ENCODE measurements at places on chromosomes 5 and 9. TPM values are rescaled to one million over a fixed set of nuclear protein-coding genes. Genes with fewer than 3 reads are reported as not detected.
A peak's percentile ranks its signal among the peaks of the same experiment; 100 is the strongest.

The SLC25A48 gene
- total RNA-seq = not detected

The NUTM2G gene
- total RNA-seq = not detected

The SLC1A1 gene
- total RNA-seq = 47.6 TPM

The PFDN1 gene
- total RNA-seq = 95.8 TPM

The GPR151 gene
- not detected for total RNA-seq

The OTULINL gene
- total RNA-seq = not detected

The CCNJL gene
- not detected for total RNA-seq

The SHLD3 gene
- total RNA-seq = 1.2 TPM

DNA sequence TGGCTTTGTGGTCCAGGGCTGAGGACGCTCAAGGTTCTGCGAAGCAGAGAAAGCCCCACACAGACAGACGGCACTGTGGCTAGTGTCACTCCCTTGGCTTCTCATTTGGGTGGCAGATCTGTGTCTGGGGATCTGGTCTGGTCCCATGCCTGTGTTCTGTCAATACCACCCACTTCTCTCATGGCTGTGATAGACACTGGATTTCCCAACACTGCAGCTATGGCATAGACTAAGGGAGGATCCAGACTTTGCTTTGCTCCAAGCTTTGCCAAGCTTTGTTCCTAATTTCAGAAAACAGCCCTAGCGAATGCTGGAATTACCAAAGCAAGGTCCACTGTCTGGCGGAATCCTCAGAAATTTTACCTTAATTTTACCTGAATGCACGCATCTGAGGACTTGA is 62.1 kb downstream of the GADD45G start:
- no peak for DNase-seq

- peak; percentile 78 for DNase-seq
Measured at GRCh38 chr9:127121628-127122175, 733 bp downstream of the ANGPTL2 start.

- peak; percentile 40 for DNase-seq
Measured at GRCh38 chr9:17799369-17799768, 220.5 kb downstream of the SH3GL2 start.

GRCh38 chr5:34007201-34007620 is 639 bp downstream of the AMACR start:
- peak; percentile 50 for DNase-seq

GRCh38 chr9:87683751-87684626 is 41.9 kb upstream of the CTSL start:
- DNase-seq = no peak

GRCh38 chr5:149452007-149452664 is 73.0 kb upstream of the IL17B start:
- DNase-seq = peak; percentile 43

DNA sequence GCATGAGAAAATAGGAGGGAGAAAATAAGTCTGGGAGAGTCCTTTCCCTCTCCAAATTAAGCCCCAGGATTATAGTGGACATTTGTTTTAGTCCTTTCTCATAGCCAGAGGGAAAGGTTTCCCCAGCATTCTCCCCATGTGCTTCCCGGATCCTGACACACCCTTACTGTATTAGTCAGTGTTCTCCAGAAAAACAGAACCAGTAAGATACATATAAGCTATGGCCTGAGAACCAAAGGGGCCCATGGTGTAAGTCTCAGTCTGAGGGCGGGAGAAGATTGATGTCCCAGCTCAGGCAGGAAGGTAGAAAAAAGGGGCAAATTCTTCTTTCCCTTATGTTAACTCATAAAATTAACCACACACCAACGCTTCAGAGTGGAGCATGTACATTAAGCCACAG is 25.6 kb upstream of the SPATA31D4 start:
- DNase-seq = peak; percentile 68

DNA sequence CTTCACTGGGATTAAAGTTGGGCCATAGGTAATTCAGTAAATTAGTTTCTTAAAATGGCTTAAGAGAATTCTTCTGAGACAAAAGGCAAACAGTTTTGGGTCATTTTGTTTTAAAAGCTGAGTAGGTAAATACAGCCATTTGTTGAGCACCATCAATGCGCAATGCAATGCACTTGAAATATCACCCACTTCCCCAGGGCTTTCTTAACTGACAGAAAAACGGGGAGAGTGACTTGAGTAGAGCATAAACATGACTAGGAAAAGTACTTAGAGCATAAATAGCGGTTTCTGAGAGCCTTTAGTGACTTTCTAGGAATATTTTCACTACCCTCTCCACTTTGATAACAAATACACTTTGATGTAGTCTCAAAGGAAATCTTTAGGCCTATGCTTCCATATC is 27.2 kb downstream of the MLANA start:
- no peak for DNase-seq

DNA sequence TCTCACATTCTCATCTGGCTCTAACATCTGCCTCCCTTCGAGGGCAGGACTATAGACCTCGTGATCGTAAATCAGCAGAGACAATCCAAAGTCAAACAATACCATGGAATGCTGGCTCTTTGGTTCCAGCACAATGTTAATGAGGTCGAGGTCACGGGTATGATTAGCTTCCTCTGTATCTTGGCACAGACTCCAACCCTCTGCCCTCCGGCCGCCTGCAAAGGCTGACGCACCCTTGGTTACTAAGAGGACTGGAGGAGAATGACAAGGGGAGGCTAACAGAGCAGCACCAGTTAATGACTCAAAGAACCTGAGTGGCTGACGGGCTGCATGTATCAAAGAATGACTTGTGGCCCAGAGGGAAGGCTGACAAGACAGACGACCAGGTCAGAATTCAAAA is 10.1 kb downstream of the LHFPL2 start:
- peak; percentile 99 for DNase-seq

DNA sequence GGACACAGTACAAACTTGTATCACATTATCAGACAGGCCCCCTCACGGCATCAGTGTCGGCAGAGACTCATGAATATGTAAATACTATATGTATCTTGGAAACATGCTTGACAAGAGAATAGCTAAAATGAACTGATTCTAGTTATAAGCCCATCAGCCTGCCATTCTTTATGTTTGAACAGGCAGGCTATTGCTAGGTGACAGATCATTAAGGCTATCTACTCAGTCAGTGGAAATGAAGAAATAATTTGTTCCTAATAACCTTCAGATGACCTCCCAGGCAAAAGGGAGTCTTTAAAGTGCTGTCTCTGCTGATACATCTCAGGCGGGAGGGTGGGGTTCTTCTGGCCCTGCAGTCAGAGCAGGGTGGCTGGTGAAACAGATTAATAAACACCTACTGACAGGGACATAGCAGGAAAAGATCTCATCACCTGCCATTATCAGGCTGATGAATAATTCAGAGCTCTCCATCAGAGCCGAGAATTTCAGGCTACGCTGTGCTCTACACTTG is 394.2 kb downstream of the RASEF start:
- DNase-seq = no peak

GRCh38 chr5:124718380-124718789 is 28.1 kb downstream of the ZNF608 start:
- DNase-seq = peak; percentile 13

DNA sequence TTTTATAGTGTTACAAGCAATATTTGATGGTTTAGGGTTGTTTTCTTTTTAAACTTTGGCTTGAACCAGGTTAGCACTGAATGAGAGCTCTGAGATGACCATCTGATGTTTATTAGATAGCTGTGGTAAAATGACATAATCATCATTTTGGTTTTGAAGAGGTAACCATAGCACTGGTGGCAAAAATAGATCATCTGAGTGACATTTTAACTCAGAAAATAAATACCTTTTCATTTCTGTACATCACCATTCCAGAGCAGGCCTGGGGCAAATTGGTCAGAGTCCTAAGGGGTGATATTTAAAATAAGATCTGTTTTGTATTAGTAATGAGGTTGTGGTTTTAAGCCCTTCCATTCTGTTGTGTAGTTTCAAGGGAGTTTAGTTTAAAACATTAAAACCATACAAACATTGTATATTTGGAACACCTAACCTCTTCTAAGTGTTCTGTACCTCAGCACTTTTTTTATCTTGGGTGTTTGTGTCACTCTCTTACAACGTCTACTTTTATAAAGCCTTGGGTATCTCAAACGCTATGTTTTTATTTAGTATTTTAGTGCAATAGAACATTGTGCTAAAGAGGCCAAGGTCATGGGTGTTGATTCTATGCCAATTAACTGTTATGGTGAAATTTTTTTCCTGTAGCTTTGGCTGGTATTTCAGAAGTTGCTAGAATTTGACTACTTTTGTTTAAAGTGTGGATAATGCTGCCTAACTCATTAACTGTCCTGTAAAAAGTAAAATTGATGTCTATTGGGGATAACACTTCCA is 166.1 kb downstream of the CD180 start:
- DNase-seq = peak; percentile 64

DNA sequence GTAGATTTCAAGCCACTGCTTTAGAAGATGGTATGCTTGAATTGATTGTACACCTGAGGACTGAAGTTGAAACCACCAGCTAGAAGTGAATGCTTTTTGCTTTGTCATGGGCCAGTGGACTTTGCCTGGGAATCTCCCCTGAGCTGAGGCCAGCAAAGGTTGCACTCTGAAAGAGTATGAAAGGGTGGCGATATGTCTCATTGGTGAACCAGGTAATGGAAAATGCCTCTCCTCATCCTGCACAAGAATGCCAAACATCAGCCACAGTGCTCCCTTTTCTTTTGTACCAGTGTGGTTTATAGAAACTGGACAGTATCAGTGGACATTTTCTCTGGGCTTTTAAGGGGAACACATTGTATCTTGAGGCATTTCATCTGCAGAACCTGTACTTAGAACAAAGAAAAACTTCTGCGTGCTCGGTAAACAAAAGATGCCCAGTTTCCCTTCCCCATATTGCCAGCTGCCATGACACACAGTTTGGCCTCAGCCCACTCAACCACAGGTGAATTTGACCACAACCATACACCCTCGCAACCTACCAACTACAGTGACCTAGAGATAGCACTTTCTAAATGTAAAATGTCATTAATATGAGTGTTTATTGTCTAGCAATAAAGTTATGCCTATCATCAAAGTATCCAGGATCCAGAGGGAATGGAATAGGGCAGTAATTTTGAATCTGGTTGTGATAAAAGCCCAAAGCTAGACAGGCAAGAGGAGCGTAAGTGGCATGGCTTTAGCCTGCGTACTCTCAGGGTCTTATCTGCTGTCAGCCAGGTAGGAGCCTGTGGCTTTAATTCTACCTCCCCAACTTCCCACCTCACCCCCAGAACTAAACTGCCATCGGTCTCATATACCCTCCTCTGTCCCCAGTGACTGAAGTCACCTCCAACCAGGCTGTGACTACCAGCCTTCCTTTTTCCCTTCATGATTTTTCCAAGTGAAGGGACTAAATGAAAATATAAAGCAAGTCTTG is 79.5 kb upstream of the LHFPL2 start:
- DNase-seq = no peak

DNA sequence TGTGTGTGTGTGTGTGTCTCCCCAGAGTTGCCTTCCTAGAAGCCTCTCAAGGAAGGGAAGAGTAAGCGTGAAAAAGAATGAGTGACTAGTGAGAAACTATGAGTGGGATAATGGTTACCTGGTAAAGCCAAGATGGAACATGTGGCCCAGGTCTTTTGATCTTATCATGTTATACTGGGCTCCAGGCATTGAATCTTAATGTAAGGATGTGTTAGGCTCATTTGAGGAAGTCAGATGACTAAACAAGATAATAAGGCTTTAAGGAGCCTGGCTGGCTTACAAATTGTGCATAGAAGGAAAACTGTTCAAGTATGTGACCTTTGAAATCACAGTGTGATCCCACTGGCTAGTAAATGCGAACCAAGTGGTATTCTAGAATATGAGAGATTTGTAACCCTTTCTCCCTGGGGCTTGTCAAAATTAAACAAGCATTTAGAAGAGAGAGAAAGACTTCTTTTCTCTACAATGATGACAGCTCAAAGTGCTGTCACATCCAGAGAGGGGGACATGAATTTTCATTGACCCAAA is 29.9 kb upstream of the HMHB1 start:
- peak; percentile 18 for DNase-seq

DNA sequence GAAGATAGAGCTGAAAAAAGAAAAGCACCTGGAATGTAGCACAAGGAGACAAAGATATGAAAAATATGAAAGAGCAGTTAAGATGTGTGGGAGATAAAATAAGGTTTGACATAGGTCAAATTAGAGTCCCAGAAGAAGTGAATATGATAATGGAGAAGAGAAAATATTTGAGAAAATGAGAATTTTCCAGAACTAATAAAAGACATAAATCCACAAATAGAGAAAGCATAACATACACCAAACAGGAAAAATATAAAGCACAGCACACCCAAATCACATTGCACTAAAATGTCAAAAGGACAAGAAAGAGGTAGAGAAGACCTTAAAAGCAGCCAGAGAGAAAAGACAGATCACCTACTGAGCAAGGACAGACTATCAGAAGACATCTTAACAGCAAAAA is 43.4 kb downstream of the IPPK start:
- no peak for DNase-seq

GRCh38 chr5:124263680-124264491 is 482.6 kb downstream of the ZNF608 start:
- DNase-seq = no peak

DNA sequence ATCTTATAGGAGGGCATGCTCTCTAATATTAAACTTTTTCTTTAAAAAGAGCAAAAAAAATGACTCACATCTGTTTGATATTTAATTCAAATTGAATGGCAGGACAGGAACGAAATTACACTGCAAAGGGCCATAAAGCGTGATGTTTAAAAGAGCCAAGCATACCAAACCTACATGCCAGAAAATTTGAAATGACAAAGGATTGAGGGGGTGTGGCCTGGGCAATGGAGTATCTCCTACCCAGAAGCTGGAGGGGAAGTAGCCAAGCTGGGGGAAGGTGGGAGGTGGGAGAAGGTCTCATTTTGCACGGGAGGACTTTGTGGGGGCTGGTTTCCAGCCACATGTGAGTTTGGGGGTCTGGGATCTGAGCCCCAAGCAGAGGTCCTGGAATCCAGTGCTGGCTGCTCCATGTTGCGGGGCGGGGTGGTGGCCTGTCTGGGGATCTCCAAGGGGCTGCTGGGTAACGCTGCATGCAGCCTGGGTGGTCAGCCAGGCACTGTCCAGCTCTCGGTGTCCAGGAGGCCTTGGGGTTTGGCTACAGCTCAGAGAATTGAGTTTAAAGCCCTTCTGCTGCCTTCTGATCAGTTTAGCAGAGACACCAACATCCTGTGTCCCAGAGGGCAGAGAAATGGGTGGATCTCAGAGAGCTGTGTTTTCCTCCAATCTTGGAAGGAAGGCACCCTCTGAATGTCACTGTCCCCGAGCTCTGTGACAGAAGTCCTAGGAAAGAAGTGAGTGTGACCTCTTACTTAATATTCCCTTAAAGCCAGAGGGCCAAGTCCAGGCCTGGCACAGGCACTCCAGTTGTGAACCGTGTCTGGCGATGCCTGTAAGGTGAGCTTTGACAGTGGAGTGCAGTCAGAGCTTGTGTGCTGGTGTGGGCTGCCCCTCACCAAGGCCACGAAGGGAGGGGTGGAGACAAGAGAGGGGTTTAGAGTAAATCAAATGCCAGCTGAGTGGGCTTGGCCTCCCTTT is 7.6 kb downstream of the DCANP1 start:
- no peak for DNase-seq

DNA sequence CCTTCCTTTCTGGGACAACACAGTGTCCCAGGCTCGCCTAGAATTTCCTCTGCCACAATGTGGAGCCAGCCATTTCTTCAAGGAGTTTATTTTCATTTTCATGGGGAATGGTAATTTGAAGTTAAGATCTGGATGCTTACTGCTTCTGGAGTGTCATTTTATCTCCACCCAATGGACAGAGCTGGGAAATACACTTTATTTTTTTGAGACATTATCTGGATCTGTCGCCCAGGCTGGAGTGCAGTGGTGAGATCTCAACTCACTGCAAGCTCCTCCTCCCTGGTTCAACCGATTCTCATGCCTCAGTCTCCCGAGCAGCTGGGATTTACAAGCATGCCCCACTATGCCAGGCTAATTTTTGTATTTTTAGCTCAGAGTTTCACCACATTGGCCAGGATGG is 12.7 kb upstream of the THG1L start:
- peak; percentile 73 for DNase-seq
